ENCODE measurements at places on chromosomes 13 and 19.

GRCh38 chr13:59476366-59476765 lies 687.4 kb downstream of the DIAPH3 start:
- DNase-seq = no peak

DNA sequence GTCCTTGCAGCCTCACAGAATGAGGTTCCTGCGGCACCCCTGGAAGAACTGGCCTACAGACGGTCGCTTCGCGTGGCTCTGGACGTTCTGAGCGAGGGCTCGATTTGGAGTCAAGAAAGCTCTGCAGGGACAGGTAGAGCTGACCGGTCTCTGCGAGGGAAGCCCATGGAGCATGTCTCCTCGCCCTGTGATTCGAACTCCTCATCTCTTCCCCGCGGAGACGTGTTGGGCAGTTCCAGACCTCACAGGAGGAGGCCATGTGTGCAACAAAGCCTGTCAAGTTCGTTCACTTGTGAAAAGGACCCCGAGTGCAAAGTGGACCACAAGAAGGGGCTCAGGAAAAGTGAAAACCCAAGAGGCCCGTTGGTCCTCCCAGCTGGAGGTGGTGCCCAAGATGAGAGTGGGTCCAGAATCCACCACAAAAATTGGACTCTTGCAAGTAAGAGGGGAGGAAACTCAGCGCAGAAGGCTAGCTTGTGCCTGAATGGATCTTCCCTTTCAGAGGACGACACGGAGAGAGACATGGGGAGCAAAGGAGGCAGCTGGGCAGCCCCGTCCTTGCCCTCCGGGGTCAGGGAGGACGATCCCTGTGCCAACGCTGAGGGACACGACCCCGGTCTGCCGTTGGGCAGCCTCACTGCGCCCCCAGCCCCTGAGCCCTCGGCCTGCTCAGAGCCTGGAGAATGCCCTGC lies 23.4 kb upstream of the NDUFS7 start:
- DNase-seq = no peak

GRCh38 chr19:32070101-32070500 lies 275.3 kb upstream of the ZNF507 start:
- no peak for DNase-seq

- no peak for DNase-seq
Measured at GRCh38 chr13:34913040-34913439, 29.0 kb upstream of the NBEA start.

DNA sequence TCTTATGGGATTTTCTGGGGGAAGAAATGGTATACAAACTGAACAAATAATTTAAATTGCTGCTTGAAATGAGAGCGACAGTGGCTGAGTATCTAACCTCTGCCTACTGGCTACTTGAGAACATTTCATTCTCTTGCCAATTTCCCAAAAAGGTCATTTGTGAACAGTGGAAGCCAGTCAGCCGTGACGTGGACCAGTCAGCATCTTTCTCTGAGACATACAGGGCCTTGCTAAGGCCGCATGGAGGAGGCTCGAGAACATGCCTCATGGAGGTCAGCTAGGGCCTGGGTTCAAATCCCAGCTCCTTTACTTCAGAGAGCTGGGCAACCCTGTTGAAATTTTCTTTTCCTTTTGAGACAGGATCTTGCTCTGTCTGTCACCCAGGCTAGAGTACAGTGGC lies 20.3 kb downstream of the ZC3H4 start:
- DNase-seq = no peak

- DNase-seq = no peak
Measured at GRCh38 chr19:40717880-40718773, 1.2 kb downstream of the ITPKC start.

Measured in activated naive CD8-positive, alpha-beta T cell treated with anti-CD3 and anti-CD28 coated beads, Interleukin-2, amount 10 ng/mL, durations not matched to agents 7 days and 5 days (primary cell).